ENCODE measurements at places on chromosomes 13 and 19.

GRCh38 chr19:542173-542866 lies 1.5 kb upstream of the GZMM start:
- DNase-seq: no peak

GRCh38 chr13:20101467-20102316 lies 59.2 kb downstream of the GJA3 start:
- DNase-seq: no peak

DNA sequence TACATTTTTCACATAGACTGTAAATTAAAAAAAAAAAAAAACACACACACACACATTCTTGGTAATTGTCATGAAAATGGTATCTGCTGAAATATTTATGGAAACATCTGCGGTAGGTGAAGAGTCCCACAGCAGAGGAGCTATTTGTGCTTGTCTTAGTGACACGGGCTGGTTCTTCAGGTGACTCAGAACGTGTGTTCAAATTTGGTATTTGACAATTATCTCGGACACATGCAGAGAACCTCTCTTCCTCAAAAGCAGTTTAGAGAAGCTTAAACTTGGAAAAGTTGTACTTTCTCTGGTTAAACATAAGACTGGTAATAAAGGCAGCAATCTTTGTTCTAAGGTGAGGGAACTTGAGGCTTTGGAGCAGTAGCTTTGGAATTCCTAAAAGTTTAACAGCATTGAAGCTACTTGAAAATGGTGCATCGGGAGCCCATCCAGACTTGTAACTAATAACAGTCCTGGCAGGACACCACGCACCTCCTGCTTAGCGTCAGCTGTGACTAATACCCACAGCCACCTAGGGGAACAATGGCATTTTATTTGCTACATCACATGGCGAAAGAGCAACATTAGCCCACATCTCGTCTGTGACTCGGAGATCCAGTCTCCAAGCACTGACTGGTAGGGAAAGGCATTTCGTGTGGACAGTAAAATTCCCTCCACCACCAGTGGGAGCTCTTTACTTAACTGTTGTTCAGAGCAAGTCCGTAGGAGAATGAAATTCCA lies 1505.1 kb upstream of the SLC10A2 start:
- no peak for DNase-seq

DNA sequence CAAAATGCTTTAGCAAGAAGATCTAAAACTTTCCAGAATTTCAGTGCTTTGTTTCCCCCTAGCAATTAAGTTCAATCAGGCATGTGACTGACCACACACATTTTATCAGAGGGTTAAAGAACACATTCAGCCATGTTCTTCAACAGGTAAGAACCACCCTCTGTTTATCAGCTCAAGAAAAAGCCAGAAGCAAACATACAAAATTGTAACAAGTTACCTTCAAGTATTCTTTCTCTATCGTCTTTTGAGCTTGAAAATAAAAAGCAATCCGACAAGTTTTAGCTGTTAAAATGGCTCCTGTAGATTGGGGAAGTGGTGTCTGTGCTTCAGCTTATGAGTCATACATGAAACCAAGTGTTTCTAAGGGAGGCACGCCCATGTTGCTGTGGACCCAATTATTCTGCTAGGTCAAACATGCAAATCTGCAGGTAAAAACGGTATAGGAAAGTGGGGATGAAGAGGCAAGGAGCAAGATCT lies at the start of gene ELF1:
Gene ELF1, minus strand, starts transcription at position 306 of the 477 bp plus-strand sequence. CDS start 37,262 bp downstream, outside the sequence.
- peak; percentile 35 for DNase-seq

DNA sequence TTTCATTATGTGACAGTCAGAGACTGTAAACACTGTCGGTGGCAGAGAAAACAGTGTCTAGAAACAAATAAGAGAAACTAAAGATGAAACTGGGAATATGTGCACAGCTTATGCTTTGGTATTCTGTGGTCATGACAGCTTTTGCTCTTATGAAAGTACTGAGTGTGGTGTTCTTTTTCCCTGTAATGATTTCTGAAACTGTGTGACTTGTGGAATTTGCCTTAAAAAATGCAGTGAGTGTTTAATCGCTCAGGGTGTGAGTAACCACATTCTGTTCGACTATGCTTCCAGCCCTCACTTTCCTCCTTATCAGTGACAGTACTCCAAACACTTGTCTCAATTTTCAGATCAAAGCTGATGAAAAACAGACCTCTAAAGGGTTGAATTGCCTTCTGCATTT lies 66.9 kb upstream of the DIAPH3 start:
- DNase-seq: no peak

GRCh38 chr19:29650772-29651387 lies 14.4 kb upstream of the PLEKHF1 start:
- DNase-seq: no peak

GRCh38 chr19:31064491-31064890 lies 284.7 kb downstream of the TSHZ3 start:
- DNase-seq: no peak

Data from GM19239 (cell line).